ENCODE measurements at places on chromosomes 5 and 9.

GRCh38 chr9:127662617-127663016 lies 44.2 kb upstream of the CFAP157 start:
- DNase-seq = no peak

- no peak for DNase-seq
Observed at GRCh38 chr5:117205894-117206293, 631.3 kb upstream of the SEMA6A start.

DNA sequence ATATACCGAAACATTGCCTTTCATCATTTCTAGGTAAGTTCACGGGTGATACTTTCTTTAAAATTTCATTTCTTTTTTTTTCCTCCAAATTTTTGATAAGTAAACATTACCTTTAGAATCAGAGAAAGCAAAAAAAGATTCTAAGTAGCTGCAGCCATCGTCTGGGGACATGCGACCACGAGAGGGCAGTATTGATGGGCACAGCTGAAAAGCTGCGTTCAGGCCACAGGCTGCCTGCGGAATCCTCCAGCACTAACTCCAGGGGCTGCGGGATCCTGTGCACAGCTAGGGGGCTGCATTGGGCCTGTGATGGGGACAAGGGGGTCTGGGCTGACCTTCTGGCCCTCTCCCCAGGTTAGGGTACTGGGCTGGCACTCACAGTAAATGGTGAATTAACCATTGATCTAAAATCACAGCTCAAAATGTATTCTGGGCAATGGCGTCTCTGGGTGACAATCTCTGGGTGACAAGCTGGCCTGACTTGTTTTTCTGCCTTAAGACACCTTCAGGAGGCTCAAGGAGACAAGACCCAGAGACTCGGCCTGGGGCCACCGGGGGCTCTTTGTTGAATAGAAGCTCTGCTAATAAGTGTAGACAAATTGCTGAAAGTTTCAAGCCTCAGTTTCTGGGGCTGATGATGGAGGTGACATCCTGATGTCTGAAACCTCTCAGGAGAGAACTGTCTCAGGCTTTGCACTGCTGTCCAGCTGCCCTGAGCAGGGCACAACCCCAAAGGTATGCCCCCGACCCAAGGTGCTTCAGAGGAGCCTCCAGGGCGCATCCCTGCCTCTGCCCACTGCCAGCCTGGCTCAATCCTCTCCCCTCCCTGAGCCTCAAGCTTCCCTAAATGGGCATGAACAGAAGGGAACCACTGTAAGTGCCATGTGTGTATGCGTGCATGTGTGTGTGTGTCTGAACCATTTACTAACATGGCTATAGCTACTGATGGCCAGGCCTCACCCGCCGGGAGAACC lies 44.3 kb upstream of the SARDH start:
- peak; percentile 78 for DNase-seq

DNA sequence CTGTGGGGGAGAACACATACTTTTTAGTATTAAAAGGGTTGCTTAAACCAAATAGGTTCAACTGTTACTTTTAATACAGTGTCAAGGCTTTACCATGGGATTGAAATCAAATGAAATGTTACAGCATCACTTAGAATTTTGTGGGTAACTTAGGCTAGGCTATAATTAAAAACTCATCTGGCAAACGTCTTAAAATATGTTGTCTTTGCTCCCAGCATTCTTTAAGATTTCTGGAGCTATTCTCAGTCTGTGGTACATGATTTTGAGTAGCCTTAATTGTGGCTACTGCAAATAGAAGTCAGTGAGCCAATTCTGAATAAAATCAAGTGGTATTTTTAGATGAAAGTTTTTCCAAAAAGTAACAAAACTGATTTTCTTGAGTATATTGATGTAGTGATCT lies 30.7 kb downstream of the UHRF2 start:
- no peak for DNase-seq

DNA sequence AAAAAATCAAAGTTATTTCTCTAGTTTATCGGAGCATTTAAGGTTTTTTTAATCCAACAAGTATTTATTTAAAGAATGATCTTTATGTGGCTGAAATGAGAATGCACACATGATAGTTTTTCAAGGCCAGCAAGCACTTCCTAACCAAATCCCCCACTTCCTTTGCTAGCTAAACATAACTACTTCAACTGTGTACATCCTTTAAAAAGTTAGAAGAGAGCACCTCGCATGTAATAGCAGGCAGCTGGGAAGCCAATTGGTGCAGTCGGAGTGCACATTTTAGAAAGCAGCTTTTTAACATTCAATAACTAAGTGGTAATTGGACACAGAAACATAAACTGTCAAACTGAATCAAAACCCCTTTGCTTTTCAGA lies 245.7 kb downstream of the BNC2 start:
- DNase-seq = no peak

DNA sequence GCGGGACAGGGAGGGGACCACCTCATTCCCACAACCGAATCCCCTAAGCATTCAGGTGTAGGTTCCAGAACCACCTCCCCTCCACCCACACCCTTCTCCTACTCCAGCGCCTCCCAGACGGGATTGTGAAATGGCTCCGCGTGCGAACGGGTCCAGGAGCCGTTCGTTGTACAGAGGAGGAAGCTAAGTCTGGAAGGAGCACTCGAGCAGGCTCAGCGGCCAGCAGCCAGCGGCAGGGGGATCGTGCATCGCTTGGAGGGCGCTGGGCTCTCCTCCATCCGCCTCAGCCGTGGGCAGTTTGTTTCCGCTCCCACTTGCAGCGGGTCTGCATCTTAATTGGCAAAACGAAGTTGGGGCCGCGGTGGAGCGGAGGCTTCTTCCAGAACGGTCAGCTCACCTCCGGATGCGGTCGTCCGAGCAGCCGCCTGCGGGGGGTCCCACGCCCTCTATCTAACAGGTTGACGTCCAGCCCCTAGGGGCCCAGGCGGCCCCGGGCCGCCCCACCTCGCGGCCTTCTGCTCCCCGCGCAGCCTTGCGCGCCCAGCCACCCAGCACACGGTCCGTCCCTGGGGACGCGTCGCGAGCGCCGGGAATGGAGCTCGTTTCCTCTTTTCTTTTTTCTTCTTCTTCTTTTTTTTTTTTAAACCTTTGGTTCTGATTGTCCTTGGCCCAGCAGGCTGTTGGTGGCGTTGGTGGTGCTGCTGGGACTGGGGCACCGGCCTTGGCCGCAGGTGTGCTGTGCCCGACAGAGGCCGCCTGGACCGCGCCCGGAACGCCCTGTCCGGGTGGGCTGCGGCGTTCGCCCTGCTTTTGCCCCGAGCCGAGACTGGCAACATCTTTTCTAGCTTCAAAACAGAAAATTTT lies 3.9 kb upstream of the BARX1 start:
- DNase-seq = peak; percentile 48

GRCh38 chr9:75891771-75892215 lies 1.3 kb downstream of the PCSK5 start:
- DNase-seq = no peak

GRCh38 chr9:95778957-95779356 lies 96.5 kb upstream of the ERCC6L2 start:
- DNase-seq = peak; percentile 80

GRCh38 chr9:68947842-68948569 lies 65.9 kb downstream of the PRKACG start:
- DNase-seq = no peak

GRCh38 chr5:141952020-141952419 lies 6.0 kb downstream of the PCDH12 start:
- no peak for DNase-seq

DNA sequence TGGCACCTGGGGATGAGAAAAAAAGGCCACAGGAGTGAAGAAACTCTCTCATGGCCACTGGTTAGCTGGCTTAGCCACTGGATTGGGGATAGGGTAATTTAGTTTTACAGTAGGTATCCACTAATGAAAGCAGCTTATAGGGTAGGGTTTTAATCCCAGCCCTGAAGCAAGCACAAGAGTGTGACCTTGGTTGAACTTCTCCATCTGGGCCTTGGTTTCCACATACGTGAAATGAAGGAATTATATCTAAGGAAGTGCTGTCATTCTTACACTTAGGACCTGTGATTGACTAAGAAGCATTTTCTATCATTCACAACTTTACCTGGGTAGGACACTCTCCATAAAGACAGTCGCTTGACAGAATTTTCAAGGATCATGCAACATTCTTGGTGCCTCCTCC lies 49.6 kb downstream of the FAT2 start:
- no peak for DNase-seq

GRCh38 chr5:74259572-74259971 lies 381.0 kb downstream of the ENC1 start:
- no peak for DNase-seq

DNA sequence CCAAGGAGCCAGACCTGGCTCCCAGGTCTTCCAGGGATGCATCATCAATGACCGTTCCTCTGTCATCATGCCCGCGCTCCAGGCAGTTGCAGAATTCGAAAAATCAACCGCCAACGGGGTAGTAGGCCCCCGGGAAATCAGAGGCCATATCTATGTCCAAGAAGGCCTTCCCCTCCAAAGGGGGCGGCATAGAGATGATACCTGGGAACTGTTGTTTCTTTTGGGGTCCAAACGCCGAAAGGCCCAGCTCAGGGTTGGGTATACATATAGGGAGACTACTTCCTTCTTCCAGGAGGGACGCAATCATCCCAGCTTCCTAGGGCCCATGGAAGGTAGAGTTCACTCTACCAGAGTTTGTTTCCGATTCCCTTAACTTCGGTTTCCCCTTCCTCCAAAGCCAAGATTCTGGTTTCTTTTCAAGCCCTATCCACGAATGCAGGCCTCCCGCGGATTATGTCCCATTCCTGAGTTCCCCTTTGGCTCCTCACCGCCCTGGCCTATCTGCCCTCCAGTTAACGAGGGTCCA lies 754 bp downstream of the DCAF12 start:
- peak; percentile 8 for DNase-seq

- DNase-seq = no peak
Observed at GRCh38 chr5:174325961-174326360, 280.5 kb downstream of the NSG2 start.

- DNase-seq = peak; percentile 75
Observed at GRCh38 chr5:173618927-173619519, 2.6 kb upstream of the BOD1 start.

- DNase-seq = peak; percentile 53
Observed at GRCh38 chr9:36862206-36863145, 171.6 kb downstream of the PAX5 start.

GRCh38 chr9:83280268-83280667 lies 217.3 kb upstream of the RASEF start:
- no peak for DNase-seq

GRCh38 chr9:108720191-108720642 lies 135.6 kb downstream of the ACTL7B start:
- DNase-seq = no peak

DNA sequence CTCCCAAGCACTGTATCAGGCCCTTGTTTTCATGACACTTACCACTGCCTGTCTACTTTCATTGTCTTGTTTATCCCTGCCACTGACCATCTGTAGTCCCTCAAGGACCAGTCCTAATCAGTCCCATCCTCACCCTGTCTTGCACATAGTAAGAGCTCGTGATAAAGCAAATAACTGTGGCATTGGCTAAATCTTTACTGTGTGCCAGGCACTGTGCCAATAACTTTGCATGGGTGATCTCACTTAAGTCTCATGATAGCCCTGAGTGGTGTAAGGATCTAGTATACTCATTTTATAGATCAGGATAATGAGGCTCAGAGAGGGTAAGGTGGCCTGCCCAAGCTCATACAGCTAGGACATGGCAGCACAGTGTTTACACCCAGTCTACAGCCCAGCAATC lies 5.6 kb downstream of the CDX1 start:
- DNase-seq = peak; percentile 65

- no peak for DNase-seq
Observed at GRCh38 chr9:113574441-113575262, 111.1 kb downstream of the RGS3 start.

GRCh38 chr5:88480245-88480644 lies 211.6 kb upstream of the TMEM161B start:
- no peak for DNase-seq

GRCh38 chr5:126403876-126404275 lies 19.3 kb upstream of the GRAMD2B start:
- peak; percentile 86 for DNase-seq

GRCh38 chr5:42718591-42718990 lies 38.0 kb upstream of the CCDC152 start:
- DNase-seq = peak; percentile 10

- no peak for DNase-seq
Observed at GRCh38 chr9:126624912-126625311, 11.2 kb downstream of the LMX1B start.

DNA sequence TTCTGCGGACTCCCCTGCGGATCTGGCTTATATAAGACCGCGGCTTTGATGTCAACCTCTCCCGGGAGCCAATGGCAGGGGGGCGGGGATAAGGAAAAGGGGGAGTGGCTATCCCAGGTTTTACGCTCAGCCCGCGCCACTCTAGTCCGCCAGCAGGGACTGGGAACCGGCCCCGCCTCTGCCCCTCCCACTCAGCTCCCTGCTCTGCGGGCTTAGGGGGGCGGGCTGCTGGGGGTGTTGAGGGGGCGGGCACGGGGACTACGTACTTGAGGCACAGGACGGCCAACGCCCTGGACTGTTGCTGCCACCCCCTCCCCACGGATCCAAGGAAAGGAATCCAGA lies at the start of gene HAND1:
Gene HAND1 (minus strand): TSS at position 4 of the 342 bp plus-strand sequence. CDS start 219 bp downstream, outside the sequence.
- no peak for DNase-seq

DNA sequence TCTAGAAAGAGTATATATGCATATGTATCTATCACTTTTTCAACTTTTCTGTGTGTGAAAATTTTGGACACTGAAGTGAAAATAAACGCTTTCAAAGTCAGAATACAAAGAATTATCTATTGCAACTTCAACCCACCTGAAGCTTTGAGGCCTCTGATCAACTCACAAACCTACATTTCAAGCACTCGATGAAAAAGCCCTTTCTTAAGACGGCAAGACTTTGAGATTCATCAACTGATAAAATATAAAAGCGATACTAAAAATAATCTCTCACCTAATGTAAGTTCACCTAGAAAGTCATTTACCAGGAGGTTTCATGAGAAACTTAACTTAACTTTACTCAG lies 1.2 kb downstream of the GOLPH3 start:
- DNase-seq = no peak

DNA sequence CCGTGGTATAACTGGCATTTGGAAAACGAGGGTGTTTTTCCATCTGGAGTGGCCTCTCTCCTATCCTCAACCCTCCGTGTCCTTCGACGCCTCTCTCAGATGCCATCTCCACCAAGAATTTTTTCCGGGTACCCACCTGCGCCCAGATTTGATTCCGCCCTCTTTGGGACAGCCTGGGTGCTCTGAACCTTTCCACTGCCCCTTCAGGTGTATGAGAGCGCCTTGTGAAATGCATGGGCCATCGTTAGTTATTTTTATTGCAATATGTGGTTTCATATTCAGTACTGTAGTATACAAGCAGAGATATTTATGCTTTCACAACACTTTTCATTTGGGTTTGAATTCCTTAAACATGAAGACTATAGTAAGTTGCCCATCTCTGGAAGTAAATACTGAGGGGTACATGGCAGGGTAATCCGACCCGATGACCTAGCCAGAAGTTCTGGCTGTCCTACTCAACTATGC lies 78.2 kb upstream of the IFNE start:
- DNase-seq = no peak

- DNase-seq = no peak
Observed at GRCh38 chr9:93307468-93308157, 123.7 kb downstream of the WNK2 start.

GRCh38 chr5:8721536-8721935 lies 824.3 kb downstream of the SEMA5A start:
- no peak for DNase-seq
